AG10803 (cell line): ENCODE measurements at places on chromosomes 7 and 10.

DNA sequence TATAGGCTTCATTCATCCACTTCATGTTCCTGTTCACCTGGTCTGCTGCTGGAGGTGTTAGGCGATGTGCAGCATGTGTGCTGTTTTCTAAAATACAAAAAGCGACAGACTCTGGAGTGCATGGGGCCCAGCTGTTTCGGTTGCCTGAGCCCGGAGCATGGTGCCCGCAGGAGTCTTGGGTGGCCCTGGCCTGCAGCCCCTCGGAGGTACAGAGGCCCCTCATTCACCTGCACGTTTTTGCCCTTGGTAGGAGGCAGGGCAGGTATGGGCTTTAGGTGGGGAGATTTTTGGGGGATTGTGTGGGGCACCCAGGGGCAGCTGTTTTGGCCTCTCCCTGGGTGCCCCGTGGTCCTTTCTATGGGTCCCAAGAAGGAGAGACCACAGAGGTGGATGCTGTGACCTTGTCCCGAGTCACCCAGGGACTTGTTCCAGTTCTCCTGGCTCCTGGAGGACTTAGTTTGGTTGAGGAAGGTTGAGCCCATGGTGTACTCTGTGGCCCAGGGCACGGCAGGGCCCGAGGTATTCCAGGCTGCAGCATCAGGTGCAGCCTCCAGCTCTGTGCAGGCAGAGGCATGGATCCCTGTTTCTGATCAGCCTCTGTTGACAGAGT lies 130.7 kb downstream of the TRRAP start:
- no peak for DNase-seq

DNA sequence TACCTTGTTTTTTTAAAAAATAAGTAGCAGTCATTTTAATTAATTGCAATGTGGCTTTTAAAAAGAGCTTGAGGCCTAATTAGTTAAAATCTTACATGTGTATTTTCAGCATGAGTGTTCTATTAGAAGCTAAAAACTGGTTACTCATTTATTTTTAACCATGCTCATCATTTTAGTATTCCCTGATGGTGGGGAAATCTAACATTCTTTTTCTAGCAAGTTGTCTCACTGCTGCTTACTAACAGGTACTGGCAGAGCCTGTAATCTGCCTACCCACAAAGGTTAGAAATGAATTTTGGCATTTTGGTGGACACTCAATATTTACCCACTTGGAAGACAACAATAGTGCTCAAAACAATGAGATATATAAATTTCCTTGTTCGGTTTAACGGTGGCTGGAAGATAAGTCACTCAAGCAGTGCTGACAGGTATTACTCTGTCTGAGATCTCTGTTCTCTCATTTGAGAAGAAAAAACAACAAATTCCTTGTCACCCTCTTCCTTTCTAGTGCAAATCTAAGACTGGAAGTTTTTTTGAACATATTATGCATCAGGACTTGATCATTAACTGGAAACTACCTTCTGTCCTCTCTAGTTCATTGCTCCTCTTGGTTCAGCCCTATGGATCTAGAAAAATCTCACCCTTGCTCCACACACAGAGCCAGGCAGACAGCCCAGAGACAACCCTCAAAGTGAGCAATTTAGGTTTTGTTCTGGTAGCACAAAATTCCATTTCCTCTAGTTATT lies 83.3 kb downstream of the VWDE start:
- no peak for DNase-seq

GRCh38 chr7:143954135-143954534 lies 509 bp upstream of the OR2F1 start:
- peak; percentile 1 for DNase-seq

GRCh38 chr10:2631557-2632205 lies 435.7 kb upstream of the PFKP start:
- no peak for DNase-seq

GRCh38 chr10:69407621-69408301 lies 9.0 kb downstream of the TACR2 start:
- DNase-seq: no peak

DNA sequence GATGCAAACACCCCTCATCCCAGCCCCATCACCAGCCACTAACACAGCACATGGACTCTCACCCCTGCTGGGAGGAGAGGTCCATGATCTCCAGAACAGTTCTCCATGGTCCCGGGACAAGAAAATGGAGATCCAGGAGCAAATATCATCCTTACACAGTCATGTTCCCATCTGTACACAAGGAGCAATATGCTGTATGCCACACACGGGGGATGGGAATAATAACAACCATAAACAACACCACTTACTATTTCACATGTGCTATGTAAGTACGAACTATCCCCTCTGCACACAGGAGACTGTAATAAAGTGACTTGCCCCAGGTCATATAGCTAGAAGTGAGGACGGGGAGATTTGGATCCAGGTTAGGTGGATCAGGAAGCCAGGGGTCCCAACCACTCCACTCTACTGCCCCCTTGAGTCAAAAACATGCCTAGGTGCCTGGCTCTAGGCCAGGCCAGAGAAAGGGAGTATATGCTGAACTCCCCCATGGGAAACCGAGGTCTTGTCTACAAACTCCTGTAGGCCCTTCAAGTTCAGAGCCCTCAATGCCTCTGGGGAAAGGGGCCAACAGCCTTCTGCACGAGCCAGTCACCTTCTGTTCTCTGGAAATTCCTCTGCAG lies 34.1 kb downstream of the LRRC20 start:
- DNase-seq: peak; percentile 13

DNA sequence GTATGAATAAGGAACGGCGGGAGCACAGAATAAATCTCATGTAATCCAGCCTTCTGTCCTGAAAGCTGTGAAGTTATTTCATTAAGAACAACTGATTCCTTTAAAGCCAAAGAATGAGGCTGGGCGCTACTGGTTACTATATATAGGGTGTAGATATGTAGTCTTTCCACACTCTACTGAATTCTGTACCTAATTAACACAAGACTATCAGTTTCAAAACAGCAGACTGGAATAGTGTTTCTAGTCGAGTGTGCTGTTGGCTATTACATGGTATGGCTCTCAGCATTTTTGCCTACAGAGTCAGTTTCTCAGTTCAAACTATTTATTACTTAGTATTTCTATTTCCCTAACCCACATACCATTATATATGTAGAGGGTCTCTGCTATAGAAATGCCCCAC lies 163.3 kb downstream of the THSD7A start:
- DNase-seq: no peak

GRCh38 chr10:24468281-24468751 lies 255.4 kb downstream of the ARHGAP21 start:
- no peak for DNase-seq

DNA sequence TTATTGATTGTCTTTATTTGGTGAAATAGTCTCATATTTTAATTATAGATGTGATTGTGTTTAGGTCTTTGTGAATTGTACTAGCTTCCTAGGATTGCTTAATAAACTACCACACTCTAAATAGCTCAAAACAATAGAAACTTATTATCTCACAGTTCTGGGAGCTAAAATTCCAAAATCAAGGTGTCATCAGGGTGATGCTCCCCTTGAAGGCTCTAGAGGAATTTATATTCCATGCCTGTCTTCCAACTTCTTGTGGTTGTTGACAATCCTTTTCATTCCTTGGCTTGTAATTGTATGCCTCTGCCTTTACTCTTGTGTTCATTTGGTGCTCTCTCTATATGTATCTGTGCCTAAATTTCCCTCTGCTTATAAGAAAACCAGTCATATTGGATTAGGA lies 155.3 kb upstream of the AKR1E2 start:
- DNase-seq: peak; percentile 90

GRCh38 chr7:25313526-25313925 lies 85.2 kb upstream of the NPVF start:
- DNase-seq: no peak

DNA sequence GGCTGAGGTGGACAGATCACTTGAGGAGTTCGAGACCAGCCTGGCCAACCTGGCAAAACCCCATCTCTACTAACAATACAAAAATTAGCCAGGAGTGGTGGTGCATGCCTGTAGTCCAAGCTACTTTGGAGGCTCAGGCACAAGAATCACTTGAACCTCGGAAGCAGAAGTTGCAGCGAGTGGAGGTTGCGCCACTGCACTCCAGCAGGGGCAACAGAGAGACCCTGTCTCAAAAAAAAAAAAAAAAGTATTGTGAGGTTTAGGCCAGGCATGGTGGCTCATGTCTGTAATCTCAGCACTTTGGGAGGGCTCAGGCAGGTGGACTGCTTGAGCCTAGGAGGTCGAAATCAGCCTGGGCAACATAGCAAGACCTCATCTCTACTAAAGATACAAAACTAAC lies 16.0 kb downstream of the TET1 start:
- DNase-seq: no peak

DNA sequence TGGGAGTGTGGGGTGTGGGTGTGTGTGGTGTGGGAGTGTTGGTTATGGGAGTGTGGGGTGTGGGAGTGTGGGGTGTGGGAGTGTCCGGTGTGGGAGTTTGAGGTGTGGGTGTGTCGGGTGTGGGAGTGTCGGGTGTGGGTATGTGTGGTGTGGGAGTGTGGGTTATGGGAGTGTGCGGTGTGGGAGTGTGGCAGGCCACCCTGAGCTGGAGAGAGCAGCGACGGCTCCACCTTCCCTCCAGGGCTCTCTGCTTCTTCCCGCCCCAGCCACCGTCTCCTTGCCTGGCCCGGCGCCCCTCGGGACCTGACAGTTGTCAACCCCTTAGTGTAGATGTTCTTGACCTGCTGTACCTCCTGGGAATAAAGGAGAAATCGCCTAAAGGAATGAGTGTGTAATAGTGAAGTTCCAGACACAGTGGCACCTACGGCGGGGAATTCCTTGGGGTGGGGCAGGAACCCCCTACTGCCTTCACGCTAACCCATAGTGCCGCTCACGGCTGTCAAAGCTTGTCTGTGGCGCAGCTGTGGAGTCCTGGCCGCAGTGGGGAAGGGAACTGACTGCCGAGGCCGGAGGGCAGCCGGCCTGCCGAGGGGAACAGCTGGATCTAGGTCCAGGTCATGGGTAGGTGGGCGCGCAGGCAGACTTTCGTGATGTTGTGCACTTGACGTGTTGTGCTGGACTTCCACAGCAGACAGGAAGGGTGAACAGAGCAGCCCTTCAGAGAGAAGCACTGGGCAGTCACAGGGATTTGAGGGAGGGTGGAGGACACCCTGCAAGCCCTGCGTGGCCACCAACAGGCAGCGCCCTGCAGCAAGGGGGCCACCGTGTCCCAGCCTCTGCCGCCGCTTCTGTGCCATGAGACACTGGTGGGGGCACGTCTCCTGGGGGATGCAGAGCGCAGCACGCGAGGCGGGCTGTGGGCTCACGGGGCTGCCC lies 49.0 kb upstream of the EN2 start:
- DNase-seq: no peak

DNA sequence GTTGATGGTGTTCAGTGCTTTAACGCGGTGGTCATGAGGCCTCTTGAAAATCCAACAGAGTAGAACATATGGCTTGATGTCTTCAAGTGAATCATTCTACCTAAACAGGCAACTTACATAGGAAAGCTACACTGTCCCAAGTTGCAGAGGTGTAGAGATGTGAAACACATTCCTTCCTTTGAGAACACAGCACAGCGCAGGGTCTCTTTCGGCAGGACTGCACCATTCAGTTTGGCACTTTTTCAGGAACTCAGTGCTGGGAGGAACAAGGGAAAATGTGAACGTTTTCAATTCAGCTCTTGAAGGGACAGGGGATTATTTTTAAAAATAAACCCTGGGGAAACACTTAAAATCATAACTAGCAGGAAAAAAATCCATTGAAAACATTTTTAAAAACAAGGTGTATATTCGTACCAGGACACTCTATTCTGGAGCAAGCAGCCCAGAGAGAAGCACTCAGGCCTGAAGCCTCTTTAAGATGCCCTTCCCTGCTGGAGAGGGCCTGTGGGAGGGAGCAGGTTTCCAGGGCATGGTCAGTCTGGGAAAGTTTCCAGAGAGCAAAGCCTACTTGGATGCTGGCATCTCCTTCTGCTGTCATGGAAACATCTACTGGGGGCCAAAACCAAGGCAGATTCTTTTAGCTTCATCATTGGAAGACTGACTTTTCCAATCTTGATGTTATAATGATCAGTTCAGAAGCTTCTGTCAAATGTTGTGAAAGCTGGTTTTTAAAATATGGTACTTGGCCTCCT lies 60.4 kb upstream of the NPVF start:
- no peak for DNase-seq

- DNase-seq: peak; percentile 4
These were observed 65.3 kb downstream of the CHCHD3 start for GRCh38 chr7:133016604-133017003.

DNA sequence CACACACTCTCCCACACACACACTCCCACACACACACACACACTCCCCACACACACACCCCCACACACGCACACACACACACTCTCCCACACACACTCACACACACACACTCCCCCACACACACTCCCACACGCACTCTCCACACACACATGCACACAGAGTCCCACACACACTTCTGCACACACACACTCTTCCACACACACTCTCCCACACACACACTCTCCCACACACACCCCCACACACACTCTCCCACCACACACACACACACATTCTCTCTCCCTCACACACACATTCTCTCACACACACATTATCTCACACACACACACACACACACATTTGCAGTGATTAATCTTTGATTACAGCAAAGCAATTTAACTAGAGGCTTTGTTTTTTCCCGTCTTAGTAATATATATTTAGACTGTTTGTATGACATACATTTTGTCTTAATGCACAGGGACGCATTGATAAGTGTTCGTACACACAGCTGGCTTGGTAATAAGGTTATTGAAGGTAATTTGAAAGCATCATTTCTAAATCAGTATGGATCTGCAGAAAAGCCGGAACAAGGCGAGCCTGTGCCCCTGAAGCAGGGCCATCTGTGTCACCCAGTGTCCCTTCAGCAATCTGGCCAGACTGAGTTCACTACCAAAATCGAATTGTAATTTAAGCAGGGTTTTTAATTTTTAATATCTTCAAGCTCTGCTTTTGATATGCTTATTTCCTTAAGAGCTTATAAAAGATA lies 69.9 kb upstream of the SH2B2 start:
- no peak for DNase-seq

- no peak for DNase-seq
These were observed 103.7 kb downstream of the MACC1 start for GRCh38 chr7:20113427-20114027.

- no peak for DNase-seq
These were observed 36.4 kb downstream of the FRA10AC1 start for GRCh38 chr10:93666030-93666429.

DNA sequence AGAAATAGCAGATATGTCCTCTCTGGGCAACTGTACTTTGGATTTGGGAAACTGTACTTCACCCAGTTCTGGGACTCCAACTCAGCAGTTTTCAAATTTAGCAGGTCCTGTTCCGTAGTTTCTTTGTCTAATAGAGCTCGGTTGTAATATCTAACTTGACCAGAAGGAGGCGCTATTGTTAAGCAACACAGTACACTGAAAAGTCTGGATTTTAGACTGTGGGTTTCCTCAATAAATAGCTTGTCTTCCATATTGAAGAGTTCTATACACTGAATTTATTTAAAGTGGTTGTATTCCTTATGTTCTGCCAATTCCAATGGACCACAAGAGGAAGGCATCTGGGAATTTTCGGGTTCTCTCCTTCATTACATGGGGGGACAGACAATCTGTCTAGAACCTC lies 39.8 kb downstream of the ELFN1 start:
- no peak for DNase-seq

DNA sequence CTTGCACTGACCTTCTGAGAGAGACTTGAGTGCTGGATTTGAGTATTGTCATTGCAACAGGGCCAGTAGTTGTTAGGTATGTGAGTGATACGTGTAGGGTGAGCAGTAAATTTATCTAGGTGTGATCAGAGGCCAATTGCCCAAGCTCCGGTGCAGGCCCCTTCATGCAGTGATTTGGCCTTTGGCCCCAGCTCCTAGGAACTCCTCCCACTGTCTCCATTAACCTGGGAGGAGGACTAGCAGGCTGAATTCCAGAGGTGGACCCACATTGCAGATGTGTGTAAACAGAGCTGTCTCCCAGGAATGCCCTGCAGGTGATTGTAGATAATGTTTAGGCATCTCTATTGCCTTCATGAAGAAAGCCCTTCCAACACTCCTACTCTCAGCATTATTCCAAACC lies 19.5 kb downstream of the TCF7L2 start:
- DNase-seq: no peak
